ENCODE measurements at places on chromosomes 12 and 14.
A peak's percentile ranks its signal among the peaks of the same experiment; 100 is the strongest.

GRCh38 chr12:19458733-19459132, 19.4 kb downstream of the AEBP2 start:
- DNase-seq = no peak

DNA sequence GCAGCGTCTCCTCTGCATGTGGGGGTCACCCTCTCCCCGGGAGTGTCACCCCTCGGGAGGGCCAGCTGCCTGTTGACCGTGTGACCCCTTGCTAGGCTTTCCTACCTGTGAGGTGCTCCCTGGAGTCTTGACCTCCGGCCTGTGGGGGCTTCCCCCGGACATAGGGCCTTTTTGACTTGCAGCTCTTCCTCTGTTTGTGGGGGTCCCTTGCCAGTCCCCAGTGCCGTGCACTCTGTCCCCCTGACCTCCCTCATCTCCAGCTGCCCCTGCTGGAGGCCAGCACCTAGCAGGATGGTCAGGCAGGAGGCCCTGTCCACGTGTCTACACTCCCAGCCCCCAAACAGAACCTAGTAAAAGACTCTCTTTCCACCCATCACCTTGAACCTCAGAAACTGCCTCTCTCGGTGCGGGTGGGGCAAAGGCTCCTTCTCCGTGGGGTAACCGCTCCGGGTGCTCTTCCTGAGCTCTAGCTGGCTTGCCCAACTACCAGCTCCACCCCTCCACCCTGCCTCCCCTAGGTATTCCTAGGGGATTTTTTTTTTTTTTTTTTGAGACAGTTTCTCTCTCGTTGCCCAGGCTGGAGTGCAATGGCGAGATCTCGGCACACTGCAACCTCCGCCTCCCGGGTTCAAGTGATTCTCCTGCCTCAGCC, 810 bp downstream of the AACS start:
- DNase-seq = no peak

GRCh38 chr14:89848165-89848564, 106.4 kb downstream of the EFCAB11 start:
- DNase-seq = no peak

- DNase-seq = no peak
These were observed 23.5 kb upstream of the PYGL start for GRCh38 chr14:50967790-50968189.

- DNase-seq = peak; percentile 60
These were observed 4.1 kb downstream of the CKB start for GRCh38 chr14:103518422-103519042.

DNA sequence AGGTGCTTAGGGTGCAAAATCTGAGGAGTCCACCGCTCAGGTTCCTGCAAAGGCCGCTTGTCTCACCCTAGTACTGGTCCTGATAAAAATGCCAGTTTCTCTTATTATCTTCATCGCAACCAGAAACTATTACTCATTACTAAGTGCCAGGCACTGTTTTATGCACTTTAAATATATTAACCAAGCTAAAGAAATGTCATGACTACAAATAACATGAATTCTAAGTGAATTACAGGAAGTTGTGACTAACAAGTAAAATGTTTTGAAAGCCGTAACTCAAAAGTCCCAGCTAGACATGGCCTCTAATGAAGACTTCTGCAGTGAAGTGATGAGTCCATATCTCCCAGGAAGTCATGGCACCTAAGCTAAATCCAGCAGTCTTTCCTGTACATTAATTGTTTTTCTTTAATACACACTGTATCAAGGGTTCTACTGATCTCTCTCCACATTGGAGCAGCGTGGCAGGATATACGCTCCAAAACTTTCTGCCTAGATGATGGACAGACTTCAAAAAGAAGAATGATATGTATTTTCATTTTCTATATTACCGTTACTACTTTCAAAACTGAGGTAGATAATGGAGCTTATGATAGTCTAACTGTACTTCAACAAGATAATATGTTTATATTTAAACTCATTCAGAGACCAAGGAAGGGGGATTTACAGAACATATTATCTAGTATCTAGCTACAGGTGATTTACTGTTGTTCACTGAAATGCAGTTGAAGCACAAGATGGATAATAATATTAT, 117.3 kb upstream of the ARID2 start:
- DNase-seq = peak; percentile 69

DNA sequence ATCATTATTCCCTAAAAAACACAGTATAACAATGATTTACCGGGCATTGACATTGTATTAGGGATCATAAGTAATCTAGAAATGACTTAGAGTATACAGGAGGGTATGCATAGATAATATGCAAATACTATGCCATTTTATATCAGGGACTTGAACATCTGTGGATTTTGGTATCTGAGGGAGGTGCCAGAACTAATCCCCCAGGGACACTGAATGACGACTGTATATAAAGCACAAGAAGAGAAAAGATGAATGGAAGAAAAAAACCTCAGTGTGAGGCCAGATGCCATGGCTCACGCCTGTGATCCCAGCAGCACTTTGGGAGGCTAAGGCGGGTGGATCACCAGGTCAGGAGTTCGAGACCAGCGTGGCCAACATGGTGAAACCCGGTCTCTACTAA, 25.5 kb upstream of the COX6A1 start:
- DNase-seq = no peak

- DNase-seq = no peak
These were observed 33.5 kb downstream of the PTPRO start for GRCh38 chr12:15355766-15356165.

GRCh38 chr12:42969355-42969754, 379.8 kb upstream of the PRICKLE1 start:
- DNase-seq = no peak

GRCh38 chr14:50533806-50534205, 1.4 kb upstream of the MAP4K5 start:
- DNase-seq = peak; percentile 16

- no peak for DNase-seq
These were observed 15.9 kb upstream of the PPP1R13B start for GRCh38 chr14:103863245-103863644.

DNA sequence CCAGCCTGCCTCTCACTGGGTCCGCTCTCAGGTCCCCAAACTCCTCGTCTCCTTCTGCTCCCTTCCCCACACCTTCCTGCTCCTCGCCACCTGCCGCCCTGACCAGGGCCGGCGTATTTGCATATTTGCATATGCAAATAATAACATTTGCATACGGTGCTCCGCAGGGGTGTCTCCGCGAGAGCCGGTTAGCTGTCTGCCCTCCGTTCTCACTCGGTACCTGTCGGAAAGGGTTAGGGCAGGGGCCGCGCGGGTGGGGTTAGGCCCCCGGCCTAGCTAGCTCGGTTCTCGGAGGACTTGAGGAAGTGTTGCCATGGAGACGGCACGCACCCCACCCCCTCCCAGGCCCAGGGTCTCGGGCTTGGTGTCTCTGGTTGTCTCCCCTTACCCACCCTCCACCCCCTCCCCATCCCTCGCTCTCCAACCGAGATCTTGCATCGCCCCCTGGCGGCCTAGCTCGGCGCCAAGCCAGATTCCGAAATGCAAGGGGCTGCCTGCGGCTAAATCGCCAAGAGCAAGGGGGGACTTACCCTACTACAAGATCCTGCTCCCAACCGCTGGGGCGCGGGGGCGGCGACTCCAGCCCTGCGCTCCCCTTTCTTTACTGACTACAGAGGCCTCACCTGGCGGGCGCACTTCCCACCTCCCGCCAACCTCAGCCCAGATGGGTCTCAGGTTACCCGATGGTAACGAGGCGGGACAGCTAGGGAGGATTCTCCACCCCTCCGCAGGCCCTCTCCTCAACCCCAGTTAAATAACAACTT, 8.1 kb downstream of the STAC3 start:
- peak; percentile 57 for DNase-seq

DNA sequence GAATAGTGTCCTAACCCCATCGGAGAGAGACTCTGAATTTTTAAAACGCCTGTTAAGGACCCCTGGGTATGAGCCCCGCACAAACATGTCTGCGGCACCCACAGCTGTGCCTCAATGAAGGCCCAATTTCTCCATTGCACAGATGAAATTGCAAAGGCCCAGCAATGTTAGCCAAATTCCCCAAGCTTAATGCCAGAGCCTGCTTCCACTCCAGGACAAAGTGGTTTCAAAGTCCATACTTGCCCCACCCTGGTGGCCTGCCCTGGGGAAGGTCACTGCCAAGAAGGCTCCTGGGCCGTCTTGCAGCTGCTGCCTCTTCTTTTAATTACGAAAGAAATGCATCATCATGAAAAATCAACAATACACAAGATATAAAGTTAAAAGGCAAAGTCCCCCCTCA, 1179.7 kb downstream of the VRK1 start:
- no peak for DNase-seq

- peak; percentile 74 for DNase-seq
These were observed 217.2 kb downstream of the C12orf50 start for GRCh38 chr12:87812030-87812429.

DNA sequence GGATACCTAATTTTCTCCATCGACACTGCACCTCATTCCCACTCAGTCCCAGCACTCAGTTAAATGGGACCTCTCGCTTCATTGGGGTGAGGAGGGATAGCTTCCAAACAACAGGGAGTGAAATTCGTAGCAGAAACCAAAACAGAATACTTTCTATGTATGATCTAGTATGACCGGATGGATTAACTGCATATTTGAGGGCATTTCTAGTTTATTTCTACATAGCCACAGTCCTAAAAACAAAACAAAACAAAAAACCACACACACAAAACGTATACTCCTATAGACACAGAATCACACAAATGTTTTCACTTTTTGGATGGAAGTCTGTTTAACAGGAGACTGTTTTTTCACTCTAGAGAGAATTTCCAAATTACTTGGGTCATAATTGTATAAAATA, 307.5 kb upstream of the FKBP4 start:
- DNase-seq = no peak

DNA sequence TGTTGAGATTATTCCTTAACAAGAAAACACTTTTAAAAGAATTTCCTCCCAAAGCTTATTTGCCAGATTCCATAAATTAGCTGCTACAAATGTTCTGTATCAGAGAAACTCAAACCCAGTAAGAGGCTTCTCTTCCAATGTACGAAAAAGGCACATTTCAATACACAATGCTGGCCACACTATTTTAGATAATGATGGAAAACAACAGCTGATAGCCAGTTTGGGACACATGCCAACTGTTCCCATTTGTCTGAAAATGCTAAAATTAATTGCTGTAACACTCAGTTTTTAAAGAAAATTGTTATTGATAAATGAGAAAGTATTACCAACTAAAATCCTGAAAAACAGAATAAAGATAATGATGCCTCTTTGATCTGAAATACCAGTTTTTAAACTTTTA, 4.4 kb downstream of the CFL2 start:
- no peak for DNase-seq

- DNase-seq = peak; percentile 56
These were observed 1.7 kb downstream of the BTBD7 start for GRCh38 chr14:93331002-93331727.

GRCh38 chr12:24387381-24387780, 437.9 kb upstream of the SOX5 start:
- no peak for DNase-seq

- no peak for DNase-seq
These were observed 3.5 kb downstream of the PKP2 start for GRCh38 chr12:32893043-32893442.

DNA sequence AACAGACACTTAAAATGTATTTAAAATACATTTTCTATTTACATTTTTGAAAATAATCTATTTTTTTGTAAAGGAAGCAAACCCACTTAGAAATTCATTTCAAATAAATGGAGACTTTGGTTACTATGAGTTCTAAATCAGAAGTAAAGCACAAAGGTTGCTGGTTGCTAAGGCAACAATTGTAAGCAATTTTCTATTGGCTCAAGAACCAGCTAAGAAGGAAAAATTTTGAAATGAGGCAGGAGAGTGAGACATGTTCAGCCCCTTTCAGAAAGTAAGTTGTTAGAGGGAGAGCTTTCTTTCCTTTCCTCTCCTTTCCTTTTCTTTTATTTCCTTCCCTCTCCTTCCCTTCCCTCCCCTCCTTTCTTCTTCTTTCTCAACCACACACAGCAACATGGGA, 80.7 kb downstream of the PRMT8 start:
- no peak for DNase-seq

GRCh38 chr12:68602720-68603119, 8.0 kb upstream of the RAP1B start:
- no peak for DNase-seq

- no peak for DNase-seq
These were observed 43.4 kb downstream of the SLC6A12 start for GRCh38 chr12:170371-171225.

GRCh38 chr14:33219957-33220356, 281.3 kb downstream of the NPAS3 start:
- no peak for DNase-seq

DNA sequence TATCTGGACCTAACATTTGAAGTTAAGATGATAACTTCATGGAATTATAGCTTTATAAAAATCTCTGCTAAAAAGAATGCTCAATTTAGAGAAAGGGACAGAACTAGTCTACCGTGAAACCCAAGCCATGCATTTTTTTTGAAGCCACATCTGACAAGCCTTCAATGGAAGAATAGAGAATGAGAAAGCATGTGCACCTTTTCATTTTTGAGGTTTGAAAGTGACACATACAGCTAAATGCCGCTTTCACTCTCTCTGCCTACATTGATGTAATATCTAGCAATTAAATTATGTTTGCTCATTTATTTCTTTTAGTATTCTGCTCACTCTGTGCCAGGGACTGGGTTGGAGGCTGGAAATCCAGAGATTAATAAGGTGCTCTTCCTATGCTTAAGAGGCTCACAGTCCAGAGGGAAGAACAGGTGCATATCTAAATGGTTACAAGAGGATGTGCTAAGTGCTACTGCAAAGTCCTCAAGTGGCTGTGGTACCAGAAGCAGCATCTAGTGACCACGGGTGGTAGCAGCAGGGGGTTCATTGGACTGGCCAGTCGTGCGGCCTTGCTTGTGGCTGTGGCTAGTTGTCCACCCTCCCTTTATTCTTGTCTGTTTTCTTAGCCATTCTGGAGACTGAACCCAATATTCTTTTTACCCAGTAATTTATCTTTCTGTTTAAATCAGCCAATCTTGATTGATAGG, 60.4 kb downstream of the PPP1R36 start:
- DNase-seq = no peak

GRCh38 chr12:78455991-78456390, 408.6 kb upstream of the SYT1 start:
- DNase-seq = no peak

Data from kidney tubule cell (primary cell).